HTR-8/SVneo (cell line): ENCODE measurements at places on chromosomes 12 and 14.

- no peak for DNase-seq
These were observed 326.9 kb upstream of the DIO3 start for GRCh38 chr14:101234244-101234937.

DNA sequence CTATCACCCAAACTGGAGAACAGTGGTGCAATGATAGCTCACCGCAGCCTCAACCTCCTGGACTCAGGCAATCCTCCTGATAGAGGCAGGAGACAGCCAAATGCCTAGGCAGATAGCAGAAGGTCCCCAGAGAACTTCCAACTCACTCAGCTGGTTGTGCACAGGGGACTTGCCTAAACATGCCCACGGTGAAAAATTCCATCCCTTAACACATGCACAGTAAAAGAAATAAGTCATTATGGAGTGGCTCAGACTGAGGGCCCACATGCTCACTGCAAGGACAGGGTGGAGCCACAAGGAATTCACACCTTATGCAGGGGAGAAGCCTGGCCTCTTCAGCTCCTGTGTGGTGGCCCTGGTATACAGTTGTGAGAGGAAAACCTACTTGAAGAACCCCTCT, 525.8 kb upstream of the ATP2B1 start:
- no peak for DNase-seq

GRCh38 chr14:33909380-33910084, 41.3 kb downstream of the EGLN3 start:
- DNase-seq: no peak

- no peak for DNase-seq
These were observed 144.5 kb downstream of the PHETA1 start for GRCh38 chr12:111224186-111225066.

DNA sequence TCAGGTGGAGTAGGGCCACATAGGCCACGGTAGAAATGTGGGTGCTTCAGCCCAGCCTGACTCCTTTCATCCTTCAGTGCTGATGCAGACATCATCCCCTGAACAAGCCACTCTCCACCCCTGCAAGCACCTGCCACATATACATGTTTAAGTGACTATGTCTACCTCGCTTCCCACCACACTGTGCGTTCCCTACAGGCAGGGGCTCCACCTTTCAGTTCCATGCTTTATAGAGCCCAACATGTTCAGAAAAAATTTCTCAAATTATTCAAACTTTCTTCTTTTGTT, 11.6 kb downstream of the SLC7A7 start:
- DNase-seq: no peak

- DNase-seq: peak; percentile 48
These were observed 11.0 kb downstream of the GPR135 start for GRCh38 chr14:59454139-59454538.

GRCh38 chr14:49971156-49972130, 78.6 kb downstream of the ARF6 start:
- no peak for DNase-seq

DNA sequence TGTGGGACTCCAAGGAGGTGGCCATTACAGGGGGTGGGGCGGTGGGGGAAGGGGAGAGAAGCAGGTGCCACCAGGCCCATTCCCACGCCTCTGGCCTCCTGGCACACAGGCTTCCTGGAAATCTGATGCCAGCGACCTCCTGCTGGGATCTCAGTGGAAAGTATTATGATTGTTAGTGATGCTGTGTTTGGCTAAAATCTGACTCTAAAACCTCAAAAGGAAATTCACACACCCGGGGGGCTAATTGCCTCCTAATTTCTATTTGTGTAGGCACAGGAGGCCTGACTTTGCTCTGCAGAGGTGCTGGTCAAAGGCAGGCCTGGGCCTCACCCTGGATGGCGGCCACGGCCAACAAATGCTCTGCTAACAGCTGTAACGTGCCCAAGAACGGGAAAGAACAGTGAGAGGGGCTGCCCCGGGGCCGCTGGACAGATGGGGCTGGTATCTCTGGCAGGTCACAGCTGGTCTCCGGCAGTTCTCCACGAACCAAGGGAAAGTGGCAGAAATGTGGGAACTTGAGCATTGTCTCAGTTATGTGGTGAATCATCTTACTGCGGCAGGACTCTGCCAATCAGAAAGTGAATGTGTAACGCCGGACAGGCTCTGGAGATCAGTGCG, 14.3 kb downstream of the FAM181A start:
- DNase-seq: peak; percentile 75

- peak; percentile 88 for DNase-seq
These were observed at the start of gene HPD for GRCh38 chr12:121858662-121859572. HPD (minus strand) TSS chr12:121858859; CDS start chr12:121858823, 36 bp downstream.

DNA sequence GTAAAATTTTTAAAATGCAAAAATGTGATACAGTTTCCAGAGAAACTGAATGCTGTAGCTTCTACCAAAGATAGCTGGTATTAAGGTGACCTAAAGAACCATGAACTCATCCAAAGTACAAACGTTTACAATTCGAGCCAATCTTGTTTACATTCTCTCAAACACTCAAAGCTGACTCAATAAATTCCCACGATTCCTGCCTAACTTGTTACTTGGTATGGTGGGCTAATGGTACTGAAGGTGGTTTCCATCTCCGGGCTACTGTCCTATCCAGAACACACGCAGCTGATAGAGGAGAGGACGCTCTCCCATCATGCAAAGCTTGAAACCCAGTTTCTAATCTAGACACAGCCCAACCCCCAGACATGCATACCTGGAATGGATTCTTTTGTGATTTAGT, 31.5 kb downstream of the RAD9B start:
- DNase-seq: no peak
